CD4-positive, alpha-beta memory T cell (primary cell): ENCODE measurements at places on chromosomes 5 and 9. TPM values are rescaled to one million over a fixed set of nuclear protein-coding genes. Genes with fewer than 3 reads are reported as not detected.

C9orf153 gene
- total RNA-seq: 0.87 TPM

PIP5KL1 gene
- 1.8 TPM for total RNA-seq

NME5 gene
- not detected for total RNA-seq

FSTL4 gene
- total RNA-seq: not detected

TNFAIP8 gene
- 167 TPM for total RNA-seq

IFNK gene
- not detected for total RNA-seq

PHF24 gene
- not detected for total RNA-seq

PDE6A gene
- total RNA-seq: not detected

HAVCR1 gene
- 10.1 TPM for total RNA-seq

PFN3 gene
- not detected for total RNA-seq

AOPEP gene
- 11.7 TPM for total RNA-seq
